Mesenteric fat pad (tissue), 1 donor: ENCODE measurements at places on chromosomes 3 and 15. TPM values are rescaled to one million over a fixed set of nuclear protein-coding genes. Genes with fewer than 3 reads are reported as not detected.

TMCO5A gene
- not detected for total RNA-seq

ATP13A3 gene
- 204 TPM for total RNA-seq

DPH6 gene
- 15.0 TPM for total RNA-seq

CPA3 gene
- 5.5 TPM for total RNA-seq

ESYT3 gene
- total RNA-seq, result 0.19 TPM

DNA sequence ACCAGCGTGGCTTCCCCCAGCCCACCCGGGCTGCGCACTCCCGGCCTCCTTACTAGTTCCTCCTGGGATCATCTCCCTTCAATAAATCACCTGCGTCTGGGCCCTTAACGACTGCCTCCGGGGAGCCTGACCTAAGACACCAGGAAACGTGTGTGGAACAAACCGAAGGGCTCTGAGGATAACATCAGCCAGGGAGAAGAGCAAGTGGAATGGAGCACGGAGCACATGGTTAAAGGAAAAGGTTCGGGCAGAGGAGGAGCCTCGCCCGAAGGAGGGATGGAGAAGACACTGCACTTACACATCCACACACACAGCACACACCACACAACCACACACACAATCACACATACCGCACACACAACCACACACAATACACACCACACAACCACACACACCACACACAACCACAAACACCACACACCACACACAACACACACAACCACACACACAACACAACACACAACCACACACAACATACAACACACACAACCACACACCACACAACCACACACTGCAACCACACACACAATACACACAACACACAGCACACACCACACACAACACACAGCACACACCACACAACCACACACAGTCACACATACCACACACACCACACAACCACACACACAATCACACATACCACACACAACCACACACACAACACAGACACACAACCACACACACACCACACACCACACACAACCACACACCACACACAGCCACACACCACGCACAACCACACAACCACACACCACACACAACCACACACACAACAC lies 24.7 kb downstream of the CPN2 start:
- no peak for DNase-seq

- DNase-seq, result no peak
Observed at GRCh38 chr3:49841126-49841696, 15.2 kb downstream of the TRAIP start.

- DNase-seq, result no peak
Observed at GRCh38 chr15:92638291-92638708, 17.3 kb downstream of the FAM174B start.

DNA sequence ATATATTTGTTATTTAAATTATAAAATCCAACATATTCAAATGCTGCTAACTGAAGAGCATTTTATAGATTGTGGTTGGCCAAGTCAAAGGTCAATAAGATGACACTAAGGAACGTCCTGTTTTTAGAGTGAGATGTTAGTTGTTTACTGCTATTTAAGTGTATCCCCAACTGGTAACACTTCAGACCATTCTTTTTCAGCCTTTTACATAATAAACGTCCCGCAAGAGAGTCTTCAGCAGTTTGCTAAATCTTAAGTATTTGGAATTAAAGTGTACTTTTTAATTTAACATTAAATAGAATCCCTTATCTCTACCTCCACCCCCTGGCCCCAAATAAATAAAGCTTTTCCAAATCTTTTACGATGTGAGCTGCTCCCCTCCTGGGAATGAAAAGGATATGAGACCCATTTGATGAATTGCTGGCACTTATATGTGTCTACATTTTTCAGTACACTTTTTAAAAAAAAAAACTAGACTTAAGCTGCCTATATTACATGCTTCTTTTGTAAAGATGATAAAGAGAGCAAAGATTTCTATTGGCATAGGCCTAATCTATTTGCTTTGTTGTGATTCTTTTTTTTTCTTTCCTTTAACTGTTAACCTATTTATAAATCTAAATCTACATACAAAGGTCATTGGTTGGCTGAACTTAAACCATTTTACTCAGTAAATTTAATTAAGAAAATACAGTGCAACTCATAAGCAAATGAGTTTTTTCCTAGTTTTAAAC lies 101.8 kb upstream of the SKOR1 start:
- no peak for DNase-seq

DNA sequence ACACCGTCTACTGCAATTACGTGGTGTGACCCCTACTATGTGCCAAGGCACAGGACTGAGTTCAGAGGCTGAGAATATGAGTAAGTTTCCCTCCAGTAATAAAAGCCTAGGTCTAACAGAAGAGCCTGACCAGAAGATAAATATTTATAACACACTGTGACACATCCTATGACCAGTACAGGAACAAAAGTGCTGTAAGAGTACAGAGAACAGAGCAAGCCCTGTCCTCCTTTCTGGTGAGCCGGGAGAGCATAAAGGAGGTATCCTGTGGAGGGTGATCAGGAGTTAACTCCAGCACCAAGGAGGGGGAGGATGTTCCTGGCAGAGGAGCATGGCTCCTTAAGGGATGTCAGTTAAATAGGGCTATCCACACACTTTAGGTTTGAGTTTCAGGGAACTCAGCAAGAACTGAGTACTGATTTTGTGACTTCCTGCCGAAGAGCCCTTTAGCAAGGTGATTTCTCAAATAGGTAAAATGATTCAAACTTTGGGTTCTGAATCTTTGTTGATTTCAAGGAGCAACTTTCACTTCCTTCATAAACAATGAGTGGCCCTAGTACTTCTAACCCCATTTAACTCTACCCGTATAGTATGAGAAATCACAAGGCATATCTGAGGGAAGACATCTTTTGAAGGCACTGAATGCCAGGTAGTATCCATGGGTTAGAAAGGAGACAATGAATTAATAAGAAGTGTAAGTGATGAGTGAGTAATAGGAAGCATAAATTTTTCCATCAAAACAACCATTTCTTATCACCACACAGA lies 198.0 kb downstream of the THRB start:
- no peak for DNase-seq
